ENCODE measurements at places on chromosomes 12 and 14. TPM values are rescaled to one million over a fixed set of nuclear protein-coding genes. Genes with fewer than 3 reads are reported as not detected.

EFS gene
- 74.3 TPM for total RNA-seq

KLRC1 gene
- not detected for total RNA-seq

IFI27 gene
- total RNA-seq = 0.69 TPM

LIN52 gene
- total RNA-seq = 25.7 TPM

CCDC85C gene
- total RNA-seq = 41.3 TPM

DHRS4 gene
- 18.6 TPM for total RNA-seq

ABHD12B gene
- not detected for total RNA-seq

CHGA gene
- 0.77 TPM for total RNA-seq

SDS gene
- not detected for total RNA-seq

CLEC14A gene
- not detected for total RNA-seq

DNA sequence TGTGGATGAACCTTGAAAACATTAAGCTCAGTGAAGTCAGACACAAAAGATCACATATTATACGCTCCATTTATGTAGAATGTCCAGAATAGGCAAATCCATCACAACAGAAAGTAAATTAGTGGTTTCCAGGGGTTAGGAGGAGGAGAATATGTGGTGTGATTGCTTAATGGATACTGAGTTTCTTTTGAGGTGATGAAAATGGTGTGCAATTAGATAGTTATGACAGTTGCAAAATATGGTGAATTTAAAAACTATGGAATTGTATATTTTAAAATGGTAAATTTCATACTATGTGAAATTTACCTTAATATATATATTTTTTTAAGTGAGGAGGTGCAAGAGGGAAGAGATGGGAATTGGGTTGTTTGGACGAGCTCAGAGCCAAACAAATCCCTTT lies 46.3 kb upstream of the KICS2 start:
- no peak for DNase-seq

DNA sequence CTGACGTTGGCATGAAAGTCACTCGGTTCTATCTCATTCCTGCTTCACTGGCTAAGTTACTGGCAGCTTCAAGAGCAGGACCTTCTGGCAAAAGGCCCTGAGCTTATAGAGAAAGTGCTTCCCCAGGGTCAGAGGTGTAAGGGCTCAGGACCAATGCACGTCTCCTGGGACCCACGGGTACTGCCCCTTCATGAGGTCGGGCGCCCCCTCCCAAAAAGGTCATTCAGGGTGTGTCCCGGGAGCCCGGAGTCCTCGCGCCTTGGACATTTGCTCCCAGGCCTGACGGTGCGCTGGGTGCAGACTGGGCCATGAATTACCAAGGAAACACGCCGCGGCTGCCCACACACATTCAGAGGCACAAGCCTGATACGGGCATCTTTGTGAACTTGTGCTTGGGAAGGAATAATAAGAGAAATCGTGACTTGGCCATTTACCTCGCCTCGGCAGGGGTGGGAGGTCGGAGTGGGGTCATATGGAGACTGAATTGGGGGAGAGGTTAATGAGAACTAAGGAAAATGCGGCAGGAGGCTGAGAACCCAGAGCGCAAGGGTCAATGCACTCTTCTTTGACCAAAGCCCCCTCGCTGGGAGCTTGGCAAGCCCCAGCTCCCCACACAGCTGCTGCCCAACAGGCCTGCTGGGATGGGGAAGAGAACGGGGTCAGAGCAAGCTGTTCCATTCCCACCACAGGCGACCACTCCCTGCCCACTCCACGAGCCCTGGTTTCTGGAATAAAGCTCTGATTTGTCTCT lies 15.7 kb upstream of the SLC6A12 start:
- DNase-seq = peak; percentile 51

- DNase-seq = no peak
Measured at GRCh38 chr12:47864646-47865235, 40.1 kb downstream of the VDR start.

- no peak for DNase-seq
Measured at GRCh38 chr14:24057271-24057670, 5.5 kb downstream of the CARMIL3 start.

DNA sequence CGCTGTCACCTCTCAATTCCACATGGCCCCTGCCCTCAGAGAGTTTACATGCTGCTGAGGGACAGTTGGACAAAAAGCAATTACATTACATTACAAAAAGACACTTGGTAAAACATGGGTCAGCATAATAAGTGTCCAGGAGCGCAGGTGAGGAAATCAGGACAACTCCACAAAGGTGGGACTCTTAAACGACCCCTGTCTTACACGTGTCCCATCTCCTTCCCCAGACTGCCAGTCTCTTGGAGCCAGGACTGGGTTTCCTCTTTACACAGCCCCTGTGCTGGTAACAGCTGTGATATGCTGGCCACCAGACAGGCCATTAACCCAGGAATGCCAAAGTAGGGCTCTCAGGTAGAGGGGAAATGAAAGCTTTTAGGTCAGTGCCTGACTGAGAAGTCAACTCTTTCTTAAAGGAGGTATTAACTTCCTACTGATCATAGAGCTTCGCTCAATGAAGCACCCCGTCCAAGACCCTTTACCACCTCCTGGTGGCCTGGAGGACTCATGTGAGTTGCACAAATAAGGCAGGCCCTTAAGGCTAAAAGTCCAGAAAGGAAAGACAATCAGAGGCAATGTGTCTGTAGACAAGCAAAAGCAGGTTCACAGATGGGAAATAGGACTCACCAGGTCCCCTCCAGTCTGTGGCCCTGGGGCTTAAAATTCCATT lies 55.5 kb downstream of the ANO2 start:
- DNase-seq = no peak

GRCh38 chr12:32148372-32148771 lies 41.7 kb downstream of the BICD1 start:
- no peak for DNase-seq

GRCh38 chr12:27814411-27814810 lies 34.4 kb upstream of the MANSC4 start:
- DNase-seq = no peak

DNA sequence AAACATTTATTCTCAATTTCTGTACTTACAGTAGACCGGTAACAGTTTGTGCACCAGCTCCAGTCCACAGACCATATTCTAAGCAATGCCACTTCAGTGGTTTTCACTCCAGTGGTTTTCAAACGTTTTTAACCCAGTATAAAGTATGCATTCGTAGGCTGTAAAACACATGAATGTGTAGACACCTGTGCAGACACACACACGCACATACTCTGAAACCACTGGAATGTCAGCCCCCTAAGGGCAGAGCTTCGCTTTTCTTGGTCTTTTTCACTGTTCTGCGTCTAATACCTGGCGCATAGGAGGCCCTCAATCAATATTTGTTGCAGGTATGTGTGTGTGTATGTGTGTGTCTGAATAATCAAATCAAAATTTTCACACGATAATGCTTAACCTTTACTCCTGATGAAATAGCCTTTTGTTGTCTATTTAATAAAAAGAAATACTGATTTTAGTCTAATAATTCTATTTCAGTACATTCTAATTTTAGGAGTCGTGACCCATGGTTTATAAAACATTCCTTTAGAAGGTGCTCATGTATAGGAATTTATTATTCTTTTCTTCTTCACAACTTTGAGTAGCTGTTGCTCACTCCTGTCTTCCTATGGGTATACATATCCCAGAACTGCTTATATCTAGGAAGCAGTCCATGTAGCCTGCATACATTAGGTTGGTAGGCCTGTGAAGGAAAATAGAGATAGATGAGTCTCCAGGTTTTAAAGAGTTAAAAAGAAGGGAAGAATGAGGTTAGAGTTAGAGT lies 73.6 kb upstream of the REP15 start:
- no peak for DNase-seq

GRCh38 chr12:119198440-119198839 lies 19.7 kb downstream of the HSPB8 start:
- no peak for DNase-seq

DNA sequence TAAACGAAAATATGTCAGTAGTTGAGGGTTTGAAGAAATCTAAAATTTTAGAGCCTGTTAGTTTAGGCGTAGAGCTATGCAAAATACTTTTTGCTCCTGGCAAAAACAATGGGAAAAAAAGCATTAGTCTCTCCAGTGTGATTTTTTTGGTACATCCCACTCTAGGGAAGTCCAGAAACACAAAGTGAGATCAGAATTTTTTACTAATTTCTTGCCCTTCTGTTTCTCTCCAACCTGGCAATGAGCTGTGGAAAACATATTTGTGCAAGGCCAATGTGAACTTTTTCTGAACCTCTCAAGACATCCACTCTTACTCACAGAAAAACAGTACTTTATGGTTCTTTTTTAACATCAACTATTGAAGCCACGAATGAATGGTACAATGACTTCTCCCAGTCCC lies 56.9 kb upstream of the DCN start:
- no peak for DNase-seq

DNA sequence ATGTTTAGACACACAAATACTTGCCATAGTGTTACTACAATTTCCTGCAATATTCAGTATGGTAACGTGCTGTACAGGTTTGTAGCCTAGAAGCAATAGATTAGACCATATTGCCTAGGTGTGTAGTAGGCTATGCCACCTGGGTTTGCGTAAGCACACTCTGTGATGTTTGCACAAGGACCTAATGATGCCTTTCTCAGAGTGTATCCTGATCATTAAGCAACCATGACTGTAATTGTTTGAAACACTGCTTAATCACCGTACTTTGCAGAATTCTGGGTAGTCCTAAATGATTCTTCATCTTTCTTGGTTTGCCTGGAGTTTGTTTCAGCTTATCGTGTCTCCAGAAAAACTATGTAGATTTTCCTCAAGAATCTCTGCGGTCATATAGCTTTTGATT lies 11.2 kb upstream of the TCP11L2 start:
- no peak for DNase-seq

- peak; percentile 7 for DNase-seq
Measured at GRCh38 chr12:129550353-129550752, 353.5 kb downstream of the TMEM132D start.

DNA sequence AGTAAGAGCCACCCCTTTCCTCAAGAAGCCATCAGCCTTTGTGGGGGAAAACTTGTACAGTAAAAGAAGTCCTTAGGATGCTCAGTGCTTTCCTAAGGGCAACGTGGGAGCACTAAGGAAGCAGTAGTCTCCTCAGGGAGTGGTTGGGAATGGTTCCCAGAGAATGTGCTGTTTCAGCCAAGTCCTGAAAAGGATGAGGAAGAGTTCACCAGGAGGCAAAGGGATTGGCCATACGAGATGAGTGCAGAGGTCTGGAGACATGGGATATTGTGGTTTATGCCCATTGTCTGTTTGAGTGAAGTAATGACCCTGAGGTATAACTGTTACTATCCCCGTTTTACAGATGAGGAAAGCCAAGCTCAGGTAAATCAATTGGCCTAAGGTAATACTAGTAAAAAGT lies 86.0 kb upstream of the ATF1 start:
- DNase-seq = no peak
